ENCODE measurements at places on chromosomes 7 and 10.

DNA sequence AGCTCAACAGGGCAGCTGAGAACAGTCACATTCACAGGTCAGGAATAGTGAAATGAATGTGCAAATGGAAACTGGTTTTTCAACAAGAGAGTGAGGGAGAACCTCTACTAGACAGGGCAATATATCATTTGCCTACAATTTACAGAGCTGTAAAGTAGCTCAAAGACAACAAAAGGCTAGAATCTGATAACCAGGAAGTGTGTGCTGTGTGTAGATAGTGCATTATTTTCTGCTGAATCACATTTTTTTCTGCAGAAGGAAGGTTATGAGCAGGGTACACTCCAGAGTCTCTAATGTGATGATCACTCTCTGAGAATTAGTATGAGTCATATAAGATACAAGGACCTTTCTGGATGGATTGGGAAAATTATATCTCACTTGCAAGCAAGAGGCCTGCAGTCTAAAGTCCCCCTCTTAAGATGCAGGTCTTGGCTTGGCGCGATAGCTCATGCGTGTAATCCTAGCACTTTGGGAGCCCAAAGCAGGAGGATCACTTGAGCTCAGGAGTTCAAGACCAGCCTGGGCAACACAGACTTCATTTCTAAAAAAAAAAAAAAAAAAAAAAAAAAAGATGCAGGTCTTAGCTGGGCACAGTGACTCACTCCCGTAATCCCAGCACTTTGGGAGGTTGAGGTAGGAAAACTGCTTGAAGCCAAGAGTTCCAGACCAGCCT, 59.9 kb upstream of the COBL start:
- DNase-seq = no peak

GRCh38 chr10:86071145-86071544, 295.4 kb downstream of the GRID1 start:
- no peak for DNase-seq

DNA sequence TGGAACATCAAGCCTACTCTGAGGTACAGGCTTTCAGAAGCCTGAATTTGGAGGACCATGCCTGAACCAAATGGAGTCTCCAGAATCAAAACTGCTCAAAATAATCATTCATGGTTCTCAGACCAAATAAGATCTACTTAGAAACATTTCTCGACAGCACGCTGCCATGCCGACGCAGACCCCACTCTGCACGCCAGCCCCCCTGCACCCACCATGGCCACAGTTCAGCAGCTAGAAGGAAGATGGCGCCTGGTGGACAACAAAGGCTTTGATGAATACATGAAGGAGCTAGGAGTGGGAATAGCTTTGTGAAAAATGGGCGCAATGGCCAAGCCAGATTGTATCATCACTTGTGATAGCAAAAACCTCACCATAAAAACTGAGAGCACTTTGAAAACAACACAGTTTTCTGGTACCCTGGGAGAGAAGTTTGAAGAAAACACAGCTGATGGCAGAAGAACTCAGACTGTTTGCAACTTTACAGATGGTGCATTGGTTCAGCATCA, 6.6 kb upstream of the KMT2C start:
- DNase-seq = no peak

- no peak for DNase-seq
These were observed 126.3 kb downstream of the CFTR start for GRCh38 chr7:117606132-117606531.

DNA sequence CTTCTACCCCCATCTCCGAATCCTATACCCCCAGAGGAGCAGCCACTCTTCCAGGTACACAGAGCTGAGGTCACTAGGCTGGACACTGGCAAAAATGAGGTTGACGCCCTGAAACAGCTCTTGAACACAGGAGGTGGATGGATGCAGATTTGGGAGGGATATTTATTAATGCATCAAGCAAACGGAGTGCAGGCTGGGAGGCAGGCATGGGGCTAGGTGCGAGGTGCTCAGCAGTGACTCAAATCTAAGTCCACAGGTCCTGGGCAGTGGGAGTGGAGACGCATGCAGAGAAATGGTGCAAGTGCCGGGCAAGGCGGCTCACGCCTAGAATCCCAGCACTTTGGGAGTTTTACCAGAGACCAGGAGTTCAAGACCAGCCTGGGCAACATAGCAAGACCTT, 11.0 kb downstream of the GUSB start:
- no peak for DNase-seq

DNA sequence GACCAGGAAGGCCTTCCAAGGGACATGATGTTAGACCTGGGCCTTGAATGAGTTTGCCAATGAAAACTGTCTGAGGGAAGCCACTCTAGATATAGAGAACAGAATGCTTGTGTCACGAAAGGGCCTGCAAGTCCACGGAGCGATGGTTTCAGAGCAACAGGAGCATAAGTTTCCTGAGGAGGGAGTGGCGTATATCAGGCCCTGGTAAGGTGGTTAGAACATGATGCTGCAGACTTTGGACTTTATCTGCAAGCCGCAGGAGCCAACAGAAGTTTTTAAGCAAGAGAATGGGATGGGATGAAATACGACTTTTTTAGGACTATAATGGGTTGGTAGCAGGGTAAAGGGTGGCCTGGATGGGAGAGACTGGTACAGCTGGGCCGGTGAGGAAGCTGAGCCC, 136.0 kb downstream of the FGFR2 start:
- DNase-seq = no peak

DNA sequence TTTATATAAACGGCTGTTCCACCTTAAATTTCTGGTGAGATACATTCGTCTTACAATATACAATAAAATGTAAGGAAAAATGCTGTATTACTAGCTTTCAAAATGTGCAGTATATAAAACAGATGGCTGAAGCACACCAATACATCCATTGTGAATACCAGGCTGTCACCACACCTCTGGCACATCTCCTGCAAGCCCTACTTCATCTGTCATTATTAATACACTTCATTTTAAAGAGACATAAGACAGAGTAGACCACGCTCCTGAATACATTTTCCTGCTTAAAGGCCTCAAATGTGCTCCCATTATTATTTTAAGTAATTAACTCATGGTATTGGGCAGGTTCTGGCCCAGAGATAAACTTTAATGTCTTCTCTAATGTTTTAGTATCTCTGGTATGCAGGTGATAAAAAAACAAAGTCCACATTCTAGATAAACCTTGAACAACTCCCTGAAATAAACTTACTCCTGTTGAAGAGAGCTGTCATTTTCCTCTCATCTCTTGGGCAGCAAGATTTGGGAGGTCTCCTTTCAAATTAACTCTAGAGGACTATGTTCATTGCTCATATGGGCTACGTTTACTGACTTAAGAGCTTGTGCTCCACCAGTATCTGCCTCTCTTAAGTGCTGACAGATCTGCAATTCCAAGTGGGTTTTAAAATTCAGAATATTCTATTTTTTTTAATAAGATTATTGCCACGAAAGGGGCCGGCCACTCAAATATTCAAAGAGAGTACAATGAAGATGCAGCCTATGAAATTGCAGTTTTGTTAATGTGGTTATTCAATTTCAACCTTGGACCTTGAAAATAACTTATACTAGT, 396.5 kb upstream of the SEMA3D start:
- no peak for DNase-seq

DNA sequence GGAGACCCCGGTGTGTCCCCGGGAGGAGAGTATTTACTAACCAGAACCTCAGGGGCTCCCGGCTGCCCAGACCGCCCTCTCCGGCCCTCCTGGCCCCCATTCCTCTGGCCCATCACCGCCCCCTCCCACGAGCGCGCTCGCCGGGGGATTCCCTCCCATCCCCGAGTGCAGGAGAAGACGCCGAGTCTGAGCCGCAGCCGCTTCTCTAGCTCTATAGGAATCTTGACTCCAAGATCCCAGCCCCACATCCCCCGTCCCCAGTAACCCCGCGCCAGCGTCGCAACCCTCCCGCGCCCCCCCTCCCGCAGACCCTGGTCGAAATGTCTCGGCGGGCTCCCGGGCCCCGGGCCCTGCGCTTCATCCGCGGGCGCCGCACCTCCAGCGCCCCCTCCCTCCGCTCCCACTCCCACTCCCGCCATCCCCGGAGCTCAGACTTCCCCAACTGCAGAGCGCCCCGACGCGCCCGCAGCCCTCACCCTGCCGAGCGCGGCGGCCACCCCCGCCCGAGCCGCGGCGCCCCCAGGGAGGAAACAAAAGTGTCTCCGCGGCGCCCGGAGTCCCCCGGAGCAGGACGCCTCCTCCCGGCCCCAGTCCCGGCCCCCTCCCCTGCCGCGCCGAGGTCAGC, 541 bp downstream of the ELMO1 start:
- DNase-seq = no peak

GRCh38 chr7:149102666-149103065, 12.1 kb upstream of the ZNF786 start:
- no peak for DNase-seq

DNA sequence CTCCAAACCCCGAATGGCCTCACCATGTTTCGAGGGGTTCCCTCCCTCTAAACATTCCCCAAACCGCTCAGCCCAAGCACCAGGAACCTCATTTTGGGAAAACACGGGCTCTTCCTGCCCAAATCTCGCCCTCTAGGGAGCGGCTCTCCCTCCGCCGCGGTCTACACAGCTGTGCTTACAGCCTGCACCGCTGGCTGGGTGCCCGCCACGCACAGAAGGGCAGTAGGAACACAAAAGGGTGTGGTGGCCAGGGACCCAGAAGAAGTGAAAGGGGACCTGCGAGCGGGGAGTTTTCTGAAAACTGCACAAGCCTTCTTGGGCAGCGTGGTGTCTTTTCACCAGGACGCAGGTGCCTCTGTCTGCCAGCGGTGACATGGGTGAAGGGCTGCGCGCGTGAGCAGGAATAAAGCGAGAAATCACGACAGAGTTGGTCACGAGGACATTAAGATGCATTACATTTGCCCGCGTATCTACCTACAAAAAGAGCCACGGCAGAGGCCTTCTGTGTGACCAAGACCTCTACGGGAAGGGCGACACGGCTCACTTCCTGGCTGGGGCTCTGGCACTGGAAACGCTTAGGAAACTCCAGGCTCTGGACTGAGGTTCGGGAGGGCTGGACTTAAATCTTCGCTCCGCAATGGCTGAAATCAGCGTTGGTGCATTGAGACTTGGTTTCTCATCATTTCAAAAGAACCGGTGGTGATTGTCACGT, 171.7 kb downstream of the LSM5 start:
- no peak for DNase-seq

GRCh38 chr7:128860158-128861073, 2.2 kb upstream of the ATP6V1F start:
- no peak for DNase-seq

GRCh38 chr7:139782932-139783331, 5.1 kb upstream of the HIPK2 start:
- DNase-seq = no peak

DNA sequence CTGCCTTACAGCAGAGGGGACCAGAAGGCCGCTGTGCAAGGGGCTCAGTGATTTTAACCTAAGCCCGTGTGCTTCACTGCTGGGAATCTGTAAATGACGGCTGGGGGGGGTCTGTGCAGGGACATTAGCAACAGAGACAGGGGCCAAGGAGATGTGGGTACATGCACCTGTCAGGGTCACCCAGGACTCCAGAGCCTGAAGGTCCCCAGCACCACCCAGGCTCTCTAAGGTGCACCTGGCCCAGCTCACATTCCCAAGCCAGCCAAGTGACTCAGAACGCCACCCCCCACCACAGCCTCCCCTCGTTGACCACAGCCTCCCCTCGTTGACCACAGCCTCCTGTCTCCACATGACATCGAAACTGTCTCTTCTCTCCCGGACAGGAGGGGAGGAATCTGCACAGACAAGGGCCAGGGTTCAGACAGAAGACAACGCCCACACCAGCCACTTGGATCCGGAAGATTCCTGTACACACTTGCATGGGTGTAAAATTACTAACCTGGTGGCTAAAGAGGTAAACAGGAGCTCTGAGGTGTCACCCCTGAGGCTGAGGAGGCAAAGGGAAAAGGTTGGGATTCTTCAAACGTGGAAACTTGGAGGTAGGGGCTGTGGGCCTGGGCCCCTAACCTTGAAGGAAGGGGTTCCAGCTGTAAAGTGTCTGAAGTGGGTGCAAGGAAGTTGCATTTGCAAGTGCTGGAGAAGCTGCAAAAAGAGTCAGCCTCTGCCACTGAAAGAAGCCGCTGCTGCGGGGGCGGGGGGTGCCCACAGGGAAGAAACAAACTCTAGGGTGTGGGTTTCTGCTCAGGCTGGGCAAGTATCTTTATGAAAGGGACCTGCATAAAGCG, 27.0 kb downstream of the CALML3 start:
- DNase-seq = no peak

- no peak for DNase-seq
These were observed 295.7 kb upstream of the GALNT17 start for GRCh38 chr7:70836279-70836678.

- DNase-seq = no peak
These were observed 33.8 kb upstream of the C10orf120 start for GRCh38 chr10:122733443-122733842.

- no peak for DNase-seq
These were observed 115.6 kb upstream of the FAM133B start for GRCh38 chr7:92705831-92706230.

GRCh38 chr7:87337331-87337730, 8.1 kb upstream of the CROT start:
- DNase-seq = no peak

DNA sequence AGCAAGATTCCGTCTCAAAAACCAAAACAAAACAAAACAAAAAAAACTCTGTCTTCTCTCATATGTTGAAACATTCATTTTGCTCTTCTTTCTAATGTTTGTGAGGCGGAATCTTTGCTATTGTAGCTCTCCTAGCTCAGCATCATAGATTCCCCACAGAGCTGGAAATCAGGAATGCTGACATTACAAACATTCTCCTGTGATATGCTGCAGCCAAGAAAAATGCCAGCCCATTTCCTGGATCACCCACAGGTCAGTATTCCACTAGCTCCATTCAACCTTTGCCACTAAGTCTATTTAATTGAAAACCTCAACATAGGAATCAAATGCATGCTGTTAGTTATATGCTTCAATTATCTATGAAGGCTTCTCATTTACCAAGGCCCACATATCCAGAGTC, 186.3 kb downstream of the IPMK start:
- DNase-seq = no peak

DNA sequence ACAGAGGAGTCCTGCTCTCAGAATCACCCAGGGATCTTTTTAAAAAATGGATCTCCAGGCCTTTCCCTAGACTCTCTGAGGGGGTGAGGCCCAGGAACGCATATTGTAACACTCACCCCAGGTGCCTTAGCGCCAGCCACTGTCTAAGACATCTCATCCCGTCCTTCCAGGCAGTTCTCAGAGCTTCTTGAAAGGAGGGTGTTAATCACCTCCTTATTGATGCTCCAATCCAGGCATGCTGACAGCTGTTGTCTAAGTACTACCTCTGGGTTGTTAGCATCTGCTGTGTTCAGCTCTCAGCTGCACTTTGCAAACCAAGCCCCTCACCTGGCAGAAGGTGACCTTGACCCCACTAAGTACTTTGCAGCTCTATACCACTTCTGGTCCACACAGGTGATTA, 36.0 kb downstream of the KIAA1549 start:
- DNase-seq = no peak

DNA sequence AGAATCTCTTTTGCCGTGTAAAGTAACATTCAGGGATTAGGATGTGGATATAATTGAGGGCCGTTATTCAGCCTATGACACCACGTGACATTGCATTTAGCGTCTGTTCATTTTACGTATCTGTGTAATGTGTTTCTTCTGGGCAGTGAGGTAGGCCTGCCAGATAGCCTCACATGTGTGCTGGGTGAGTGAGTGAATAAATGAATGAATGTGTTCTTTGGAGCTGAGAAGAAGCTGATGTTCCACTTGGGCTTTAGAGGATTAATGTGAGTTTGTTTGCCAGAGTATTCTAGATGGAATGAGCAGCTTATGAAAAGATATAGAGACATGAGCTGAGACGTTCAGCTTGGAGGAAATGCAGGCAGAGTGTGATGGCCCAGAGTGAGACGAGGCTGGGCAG, 55.0 kb downstream of the MINDY4 start:
- no peak for DNase-seq

GRCh38 chr7:141954334-141954733, 7.6 kb upstream of the CLEC5A start:
- no peak for DNase-seq

Measured in CD8-positive, alpha-beta memory T cell (primary cell).